ENCODE measurements at places on chromosomes 2 and 18. TPM values are rescaled to one million over a fixed set of nuclear protein-coding genes. Genes with fewer than 3 reads are reported as not detected.

The SKA1 gene
- total RNA-seq, result 27.8 TPM

The ALPI gene
- total RNA-seq, result not detected

The C2orf72 gene
- 0.48 TPM for total RNA-seq

The TXNDC9 gene
- 26.9 TPM for total RNA-seq

The KYNU gene
- total RNA-seq, result 0.14 TPM

The RSAD2 gene
- 105 TPM for total RNA-seq

The LYPD6 gene
- not detected for total RNA-seq

The TWIST2 gene
- not detected for total RNA-seq

The ASXL2 gene
- total RNA-seq, result 58.5 TPM

The FLACC1 gene
- total RNA-seq, result 2.9 TPM

The SCYGR5 gene
- not detected for total RNA-seq

The HOXD4 gene
- total RNA-seq, result not detected

The ZNF396 gene
- total RNA-seq, result 1.9 TPM

The REG3G gene
- not detected for total RNA-seq

The MAPK4 gene
- total RNA-seq, result not detected

The ARHGAP15 gene
- 141 TPM for total RNA-seq

The CIB4 gene
- not detected for total RNA-seq

The REG3A gene
- total RNA-seq, result not detected

The PTPN4 gene
- 102 TPM for total RNA-seq

The ELAC1 gene
- 10.1 TPM for total RNA-seq

The CHRNG gene
- not detected for total RNA-seq

The IL1RL1 gene
- total RNA-seq, result not detected

The PROM2 gene
- 0.82 TPM for total RNA-seq

The GPAT2 gene
- total RNA-seq, result 14.0 TPM

The USP14 gene
- 53.0 TPM for total RNA-seq

The IGFBP5 gene
- 0.14 TPM for total RNA-seq

The CPO gene
- total RNA-seq, result not detected

The PLEK gene
- 28.8 TPM for total RNA-seq

The GNLY gene
- 22.0 TPM for total RNA-seq
